CD8-positive, alpha-beta T cell (primary cell): ENCODE measurements at places on chromosomes 5 and 9.

- DNase-seq: peak; percentile 18
Observed at GRCh38 chr9:122370869-122371755, at the start of gene PTGS1. PTGS1 (plus strand) TSS chr9:122371024; CDS start chr9:122371085, 61 bp downstream.

DNA sequence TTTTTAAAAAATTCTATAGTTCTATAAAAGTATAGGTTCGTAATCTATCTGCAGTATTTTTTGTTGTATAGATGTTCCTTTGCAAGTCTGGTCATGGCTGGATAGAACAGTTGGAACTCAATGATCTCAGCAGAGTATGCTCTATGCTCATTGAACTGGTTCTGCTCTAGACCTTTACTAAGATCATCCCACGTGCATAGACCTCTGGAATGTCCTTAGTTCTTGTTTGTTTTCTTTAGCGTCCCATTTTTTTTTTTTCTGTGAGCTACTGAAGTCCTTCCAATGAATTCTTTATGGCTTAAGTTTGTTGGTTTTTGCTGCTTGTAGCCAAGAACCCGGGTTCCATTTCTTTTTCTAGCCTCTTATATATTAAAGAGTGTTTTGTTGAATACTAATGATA is 3.5 kb downstream of the TMEM38B start:
- DNase-seq: no peak

- no peak for DNase-seq
Observed at GRCh38 chr5:65654713-65655112, 29.9 kb downstream of the SHLD3 start.

DNA sequence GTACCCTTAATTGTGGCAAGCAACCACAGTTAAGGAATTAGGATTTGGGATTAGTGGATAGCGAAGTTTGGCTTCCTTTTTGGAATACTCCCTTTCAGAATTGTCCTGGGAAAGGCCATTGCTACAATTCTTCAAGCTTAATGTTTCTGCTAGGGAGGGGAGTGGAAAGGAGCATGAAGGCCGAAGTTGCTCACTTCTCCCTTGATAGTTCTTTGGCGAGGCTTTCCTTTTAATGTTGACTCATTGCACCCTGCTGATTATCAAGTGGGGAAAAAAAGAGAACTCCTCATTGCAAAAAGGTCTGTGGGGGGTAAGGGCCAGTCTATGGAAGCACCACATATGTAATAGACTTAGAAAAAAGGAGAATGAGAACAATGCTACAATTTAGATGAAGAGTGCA is 30.7 kb downstream of the GRIN3A start:
- DNase-seq: no peak

GRCh38 chr5:18403941-18404438 is 769.7 kb downstream of the TAF11L14 start:
- DNase-seq: no peak

DNA sequence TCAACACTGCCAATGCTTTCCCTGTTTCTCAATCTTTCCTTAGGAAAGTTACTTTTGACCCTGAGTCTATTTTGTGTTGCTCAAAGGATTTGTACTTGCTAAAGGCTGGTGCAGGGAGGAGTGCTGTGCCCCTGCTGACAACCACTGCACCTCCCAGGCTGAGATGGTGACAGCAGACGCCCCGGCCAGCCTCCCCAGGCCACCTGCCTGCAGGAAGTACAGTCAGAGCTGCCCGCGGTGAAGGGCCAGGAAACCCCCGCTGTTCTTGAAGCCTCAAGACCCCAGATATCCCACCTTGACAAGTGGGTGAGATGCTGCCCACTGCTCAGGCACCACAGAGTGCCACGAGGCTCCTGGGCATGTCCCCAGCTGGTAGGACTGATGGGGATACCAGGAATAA is 44.2 kb upstream of the CKMT2 start:
- DNase-seq: no peak

DNA sequence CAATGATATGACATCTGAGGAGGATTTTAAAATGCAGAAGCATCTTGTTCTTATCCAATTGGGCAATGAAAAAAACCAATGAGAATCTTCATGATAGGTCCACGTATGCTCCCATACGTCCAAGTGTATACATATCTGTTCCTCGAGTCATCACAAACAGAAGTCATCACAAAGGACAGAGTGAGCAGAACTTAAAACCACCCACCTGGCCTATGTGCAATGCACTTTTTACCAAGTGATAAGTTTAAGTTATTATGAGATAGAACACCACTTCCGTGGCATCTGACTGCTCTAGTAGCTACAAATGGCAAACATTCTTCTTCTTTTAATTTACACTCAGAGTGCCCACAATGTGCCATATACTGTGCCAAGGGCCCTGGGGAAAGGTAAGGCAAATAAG is 82.4 kb downstream of the PPP2R2B start:
- no peak for DNase-seq

DNA sequence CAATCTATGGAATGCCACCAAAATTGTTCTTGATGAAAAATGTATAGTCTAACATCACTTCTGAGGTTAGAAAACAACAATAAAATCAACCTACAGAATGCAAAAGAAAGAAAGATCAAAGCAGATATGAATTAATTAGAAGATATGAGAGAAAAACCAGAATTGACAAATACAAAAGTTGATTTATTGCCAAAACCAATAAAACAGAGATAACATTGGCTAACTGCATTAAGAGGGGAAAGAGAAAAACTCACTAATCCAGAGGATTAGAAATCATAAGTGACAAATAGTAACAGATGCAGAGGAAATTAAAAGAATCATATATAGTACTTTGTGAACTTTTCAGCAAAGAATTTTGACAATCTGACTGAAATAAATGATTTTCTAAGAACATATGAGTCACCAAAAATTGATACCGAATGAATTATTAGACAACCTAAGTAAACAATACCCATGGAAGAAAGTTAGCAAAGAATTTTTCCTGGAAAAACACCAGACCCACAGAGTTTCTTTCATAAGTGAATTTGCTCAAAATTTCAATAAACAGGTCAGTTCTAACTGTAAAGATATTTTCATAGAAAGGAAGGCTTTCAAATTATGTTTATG is 167.7 kb downstream of the AOPEP start:
- no peak for DNase-seq

GRCh38 chr9:129596541-129597331 is 24.2 kb downstream of the C9orf50 start:
- DNase-seq: no peak

DNA sequence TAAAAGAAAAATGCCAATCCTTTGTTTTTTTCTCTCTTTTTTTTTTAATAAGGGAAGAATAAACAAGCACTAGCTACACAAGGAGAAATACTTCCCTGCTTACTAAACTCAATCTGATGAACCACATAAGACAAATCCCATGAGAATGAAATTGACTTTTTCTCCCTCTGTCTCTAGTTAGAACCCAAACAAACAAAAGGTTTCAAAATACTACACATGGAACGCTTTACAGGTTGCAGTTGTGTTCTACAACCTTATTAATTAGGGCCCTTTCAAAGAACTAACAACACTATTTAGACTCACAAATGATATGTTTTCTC is 124.5 kb downstream of the PDE4D start:
- no peak for DNase-seq

DNA sequence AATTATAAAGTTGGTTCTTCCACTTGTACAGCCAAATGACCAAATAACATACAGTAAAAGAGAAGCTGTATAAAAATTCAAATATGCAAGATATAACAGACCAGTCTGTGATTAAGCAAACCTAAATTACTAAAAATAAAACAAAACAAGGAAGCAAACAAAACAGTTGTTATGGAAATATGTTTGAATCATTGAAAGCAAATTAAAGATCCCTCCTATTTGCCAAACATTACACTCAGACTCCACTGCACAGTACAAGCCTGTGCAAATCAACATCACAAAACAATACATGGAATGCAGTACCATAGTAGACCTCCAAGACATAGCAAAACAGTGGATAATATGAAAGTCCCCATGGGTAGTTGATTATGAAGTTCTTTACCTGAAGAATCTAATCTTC is 288.1 kb upstream of the PTGER4 start:
- no peak for DNase-seq

GRCh38 chr9:138111607-138112006 is 234.0 kb downstream of the CACNA1B start:
- no peak for DNase-seq
